ENCODE measurements at places on chromosomes 7 and 10.

DNA sequence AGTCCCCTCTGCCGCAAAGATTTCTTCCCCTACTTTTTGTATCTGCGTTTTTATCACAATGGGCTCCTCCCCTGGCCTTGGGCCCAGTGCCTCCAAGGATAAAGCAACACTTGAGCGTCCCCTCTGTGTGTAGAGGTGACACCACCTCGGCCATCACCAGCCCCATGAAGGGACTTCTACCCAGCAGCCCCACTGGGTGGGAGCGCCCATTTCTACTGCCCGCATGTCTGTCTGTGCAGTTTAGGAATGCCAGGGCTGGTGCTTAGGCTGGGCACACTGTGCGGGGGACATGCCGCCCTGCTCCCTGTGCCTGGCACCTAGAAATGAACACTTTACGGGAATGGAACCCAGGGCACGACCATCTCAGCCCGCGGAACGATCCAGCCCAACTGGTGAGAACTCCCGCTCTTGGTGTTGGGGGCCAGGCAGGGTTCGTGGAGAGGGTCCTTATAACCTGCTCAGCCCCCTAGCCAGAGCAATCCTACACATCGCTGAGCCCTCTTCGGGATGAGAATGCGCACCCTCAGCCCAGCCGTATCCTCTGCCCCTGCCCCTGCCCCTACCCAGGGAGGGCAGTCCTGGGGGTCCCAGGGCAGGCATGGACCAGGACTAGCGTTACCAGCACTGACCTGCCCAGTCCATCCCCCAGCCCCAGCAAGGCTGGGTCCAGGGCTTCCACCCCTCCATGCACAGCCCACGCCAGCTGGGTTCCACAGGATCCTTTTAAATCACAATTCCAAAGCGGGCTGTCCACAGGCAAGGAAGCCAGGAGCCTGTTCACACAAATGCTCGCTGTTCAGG lies 12.8 kb downstream of the CRYGN start:
- DNase-seq, result no peak

GRCh38 chr7:133330085-133330484 lies 77.2 kb downstream of the EXOC4 start:
- no peak for DNase-seq

DNA sequence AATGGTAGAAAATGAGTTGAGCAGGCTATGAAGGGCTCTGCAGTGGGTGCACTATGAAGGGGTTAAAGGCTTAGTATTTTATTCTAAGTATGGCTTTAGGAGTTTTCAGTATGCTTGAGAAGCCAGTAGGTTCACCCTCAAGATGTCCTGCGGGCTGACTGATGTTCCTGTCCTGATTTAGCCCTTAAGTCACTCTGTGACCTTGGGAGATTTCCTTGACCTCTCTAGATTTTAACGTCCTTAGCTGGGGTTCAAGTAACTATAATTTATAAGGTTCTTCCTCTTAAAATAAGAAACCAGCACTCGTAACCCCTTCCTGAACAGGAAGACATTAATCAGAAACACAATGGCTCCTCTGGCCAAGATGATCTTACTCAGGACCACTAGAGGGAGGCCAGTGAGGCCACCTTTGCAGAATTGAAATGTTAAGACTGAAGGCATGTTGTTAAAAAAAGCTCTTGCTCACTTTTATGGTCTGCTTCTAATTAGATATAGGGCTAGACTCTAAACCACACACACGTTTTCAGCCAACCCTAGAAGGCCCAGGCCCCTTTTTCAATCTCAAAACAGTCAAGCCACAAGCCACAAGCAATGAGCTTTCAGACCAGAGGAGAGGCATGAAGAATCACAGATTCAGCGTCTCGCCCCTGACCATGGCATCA lies 41.9 kb downstream of the CDK1 start:
- no peak for DNase-seq

DNA sequence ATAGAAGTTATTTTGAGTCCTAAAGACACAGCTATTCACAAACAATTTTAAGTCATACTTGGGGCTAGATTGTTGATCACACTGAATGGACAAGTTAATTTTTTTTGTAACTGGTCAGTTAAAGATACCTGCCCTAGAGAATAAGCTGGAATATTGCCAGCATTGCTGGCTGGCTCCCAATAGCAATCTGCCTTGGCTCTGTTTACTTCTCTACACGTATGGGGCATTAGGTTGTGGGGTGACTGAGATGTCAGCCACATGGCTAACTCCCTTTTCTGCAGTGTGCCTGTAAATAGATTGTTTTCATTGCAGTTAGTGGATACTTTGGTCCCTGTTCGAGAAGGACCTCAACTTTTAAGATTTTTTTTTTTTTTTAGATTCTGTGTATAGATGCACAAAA lies 128.2 kb downstream of the SEMA3E start:
- DNase-seq, result no peak

DNA sequence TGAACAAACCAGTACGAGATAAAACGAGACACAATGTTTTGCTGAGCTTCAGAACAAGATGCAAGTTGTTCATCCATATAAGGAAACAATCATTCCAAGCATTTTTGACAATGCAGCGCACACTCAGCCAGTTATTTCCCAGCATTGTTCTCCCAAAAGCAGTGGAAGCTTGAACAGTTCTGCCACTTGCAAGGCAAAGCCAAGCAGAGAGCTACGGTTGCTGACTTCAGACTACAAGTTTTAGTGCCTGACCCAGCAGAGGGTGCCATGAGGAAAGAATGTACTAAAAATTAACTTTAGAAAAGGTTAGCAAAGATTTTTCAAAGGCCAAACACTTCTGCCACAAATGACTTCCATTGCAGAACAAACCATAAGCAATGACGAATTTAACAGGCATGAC lies 152.5 kb downstream of the SLC25A13 start:
- DNase-seq, result no peak

DNA sequence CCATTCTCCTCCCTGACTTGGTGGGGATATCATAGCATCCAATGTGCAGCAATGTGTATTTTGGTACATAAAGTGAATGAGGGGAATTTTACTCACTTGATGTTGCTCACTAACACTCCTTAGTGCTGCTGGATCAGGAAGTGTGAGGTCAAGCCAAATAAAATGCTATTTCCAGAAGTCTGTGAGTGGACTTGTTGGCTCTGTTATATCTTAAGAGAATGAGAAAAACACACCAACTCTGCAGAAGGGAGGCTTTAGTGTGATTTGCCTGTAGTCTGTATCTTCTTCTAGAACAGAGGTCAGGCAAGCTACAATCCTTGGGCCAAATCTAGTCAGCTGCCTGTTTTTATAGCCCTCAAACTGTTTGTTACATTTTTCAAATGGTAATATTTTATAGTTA lies 154.3 kb downstream of the POLR1F start:
- DNase-seq, result no peak

GRCh38 chr7:20064974-20065862 lies 152.0 kb downstream of the MACC1 start:
- DNase-seq, result no peak

GRCh38 chr7:149850007-149850594 lies 11.9 kb downstream of the ZNF862 start:
- DNase-seq, result no peak

DNA sequence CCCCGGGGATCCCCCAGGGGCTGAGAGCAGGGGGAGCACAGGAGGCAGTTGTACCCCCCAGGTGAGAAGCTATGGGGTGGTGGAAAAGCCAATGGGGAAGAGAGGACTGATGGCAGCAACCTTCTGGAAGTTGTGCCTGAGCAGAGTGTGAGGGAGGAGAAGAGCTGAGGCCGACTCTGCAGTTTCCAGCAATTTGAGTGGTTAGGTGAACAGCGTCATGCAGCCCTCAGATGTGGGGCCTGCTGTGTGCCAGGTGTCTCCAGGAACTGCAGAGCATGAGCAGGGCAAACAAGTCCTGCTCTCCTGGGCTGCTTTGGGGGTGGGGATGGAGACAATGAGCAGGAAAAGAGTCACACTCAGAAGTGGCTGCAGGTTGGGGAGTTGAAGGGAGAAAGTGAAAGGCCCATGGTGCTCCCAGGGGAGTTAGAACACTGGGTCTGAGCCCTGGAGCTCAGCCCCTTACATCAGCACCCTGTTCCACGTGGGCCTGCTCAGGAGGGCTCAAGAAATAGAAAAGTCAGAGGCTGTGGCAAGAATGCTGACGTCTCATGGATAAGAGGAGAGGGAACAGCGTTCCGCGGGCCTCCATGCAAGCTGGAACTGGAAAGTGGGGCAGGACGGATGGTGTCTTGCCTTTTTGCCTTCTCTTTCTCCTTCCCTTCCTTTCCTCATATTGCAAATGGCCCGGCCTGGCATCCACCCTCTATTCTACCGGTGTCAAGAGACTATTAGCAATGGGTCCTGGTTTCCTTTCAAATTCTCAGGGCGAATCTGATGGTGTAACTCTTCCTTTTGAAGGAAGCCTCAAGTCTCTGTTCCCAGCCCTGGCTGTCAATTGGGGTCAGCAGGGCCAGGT lies 4.0 kb upstream of the AFAP1L2 start:
- no peak for DNase-seq

DNA sequence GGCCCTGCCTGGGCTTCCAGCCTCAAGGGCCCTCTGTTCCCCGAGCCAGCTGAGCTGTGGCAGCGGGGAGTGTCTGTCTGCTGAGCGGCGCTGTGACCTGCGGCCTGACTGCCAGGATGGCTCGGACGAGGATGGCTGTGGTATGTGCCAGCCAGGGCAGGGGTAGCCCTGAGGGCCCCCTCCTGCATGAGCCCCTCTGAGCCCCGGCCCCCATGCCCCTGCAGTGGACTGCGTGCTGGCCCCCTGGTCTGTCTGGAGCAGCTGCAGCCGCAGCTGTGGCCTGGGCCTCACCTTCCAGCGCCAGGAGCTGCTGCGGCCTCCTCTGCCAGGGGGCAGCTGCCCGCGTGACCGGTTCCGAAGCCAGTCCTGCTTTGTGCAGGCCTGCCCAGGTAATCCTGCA lies 28.4 kb upstream of the ZNF467 start:
- DNase-seq, result no peak

DNA sequence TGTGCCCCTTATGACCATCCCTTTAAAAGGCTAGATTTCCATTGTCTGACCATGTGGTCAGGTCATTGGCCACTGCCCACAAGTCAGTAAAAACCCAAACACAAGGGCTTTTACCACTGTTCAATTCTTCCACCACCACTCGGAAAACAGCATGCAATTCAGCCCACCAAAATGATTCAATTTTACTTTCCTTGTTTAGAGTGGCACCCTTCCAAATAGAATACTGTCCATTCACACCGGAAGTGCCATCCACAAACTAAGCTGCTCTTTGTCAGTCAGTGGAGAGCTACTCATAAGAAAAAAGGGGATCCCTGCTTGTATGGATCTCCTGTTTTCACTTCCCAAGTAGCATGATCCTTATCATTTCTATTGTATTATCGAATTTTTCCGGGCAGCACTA lies 350.7 kb upstream of the MBL2 start:
- DNase-seq, result no peak

- DNase-seq, result no peak
Observed at GRCh38 chr10:98295401-98295811, 27.4 kb upstream of the LOXL4 start.

GRCh38 chr7:156783864-156784263 lies 109.1 kb downstream of the LMBR1 start:
- DNase-seq, result no peak

- DNase-seq, result no peak
Observed at GRCh38 chr7:156196649-156197048, 384.4 kb upstream of the SHH start.

DNA sequence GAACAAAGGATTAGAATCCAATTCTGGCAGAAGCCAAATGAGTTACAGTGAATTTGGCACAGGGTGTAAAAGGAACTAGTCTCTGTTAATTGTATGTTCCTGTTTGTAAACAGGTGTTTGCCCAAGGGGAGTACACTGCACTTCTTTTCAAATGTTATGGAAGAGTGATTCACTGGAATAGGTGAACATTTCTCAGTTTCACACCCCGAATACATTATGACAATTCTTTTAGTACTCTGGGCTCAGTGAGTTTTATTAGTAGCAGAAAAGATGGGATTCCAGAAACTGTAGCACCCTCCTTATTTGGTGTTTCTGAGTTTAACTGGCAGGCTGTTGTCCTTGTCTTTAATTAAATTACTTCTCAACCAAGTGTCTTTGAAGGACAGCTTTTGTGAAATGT lies 329.2 kb downstream of the BBS9 start:
- no peak for DNase-seq

GRCh38 chr10:76161301-76161582 lies 729.8 kb downstream of the LRMDA start:
- no peak for DNase-seq

- DNase-seq, result peak; percentile 17
Observed at GRCh38 chr10:18140149-18140956, at the start of gene CACNB2. Gene CACNB2 (plus strand): TSS chr10:18140424.

DNA sequence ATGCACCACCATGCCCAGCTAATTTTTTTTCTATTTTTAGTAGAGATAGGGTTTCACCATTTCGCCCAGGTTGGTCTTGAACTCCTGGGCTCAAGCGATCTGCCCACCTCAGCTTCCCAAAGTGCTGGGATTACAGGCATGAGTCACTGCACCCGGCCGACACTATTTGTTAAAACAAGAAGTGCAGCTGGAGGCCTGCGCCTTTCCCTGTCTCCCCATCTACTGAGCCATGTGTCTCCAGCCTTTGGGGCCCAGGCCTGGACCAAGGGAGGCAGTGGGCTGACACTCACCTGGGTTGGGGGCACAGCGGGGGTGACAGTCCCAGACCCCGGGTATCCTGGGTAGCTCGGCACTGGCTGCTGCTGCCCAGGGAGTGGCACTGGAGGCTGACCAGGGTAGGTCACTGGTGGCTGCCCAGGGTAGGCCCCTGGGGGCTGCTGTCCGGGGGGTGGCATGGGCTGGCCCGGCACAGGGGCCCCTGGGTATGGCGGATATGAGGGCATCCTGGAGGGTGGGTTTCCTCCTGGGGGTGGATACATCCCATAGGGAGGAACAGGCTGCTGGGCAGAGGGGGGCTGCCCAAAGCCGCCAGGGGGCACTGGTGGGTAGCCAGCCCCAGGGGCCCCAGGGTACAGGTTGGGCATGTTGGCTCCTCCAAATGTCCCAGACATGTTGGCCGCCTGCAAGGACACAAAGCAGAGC lies 36.3 kb downstream of the PLAC9 start:
- no peak for DNase-seq

- DNase-seq, result no peak
Observed at GRCh38 chr10:124646483-124647352, 97.5 kb downstream of the FAM53B start.

DNA sequence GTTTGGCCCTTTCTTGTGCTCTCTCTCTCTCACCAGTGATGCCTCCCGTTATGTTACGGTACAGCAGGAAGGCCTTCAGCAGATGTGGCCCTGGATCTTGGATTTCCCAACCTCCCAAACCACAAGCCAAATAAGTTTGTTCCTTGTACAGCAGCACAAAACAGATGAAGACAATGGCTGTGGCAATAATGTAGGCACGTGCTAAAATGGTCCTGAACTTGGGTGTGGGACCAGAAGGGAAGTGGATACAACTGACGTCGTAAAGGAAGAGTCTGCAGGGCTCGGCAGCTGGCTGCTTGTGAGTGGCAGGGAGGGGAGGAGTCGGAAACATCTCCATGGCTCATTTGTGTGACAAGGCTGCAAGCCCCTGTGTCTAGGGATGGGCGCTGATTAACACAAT lies 26.8 kb downstream of the PROSER2 start:
- no peak for DNase-seq

- DNase-seq, result no peak
Observed at GRCh38 chr10:78813526-78813925, 255.2 kb upstream of the ZMIZ1 start.
